AG09319 (cell line): ENCODE measurements at places on chromosomes 11 and 22.

DNA sequence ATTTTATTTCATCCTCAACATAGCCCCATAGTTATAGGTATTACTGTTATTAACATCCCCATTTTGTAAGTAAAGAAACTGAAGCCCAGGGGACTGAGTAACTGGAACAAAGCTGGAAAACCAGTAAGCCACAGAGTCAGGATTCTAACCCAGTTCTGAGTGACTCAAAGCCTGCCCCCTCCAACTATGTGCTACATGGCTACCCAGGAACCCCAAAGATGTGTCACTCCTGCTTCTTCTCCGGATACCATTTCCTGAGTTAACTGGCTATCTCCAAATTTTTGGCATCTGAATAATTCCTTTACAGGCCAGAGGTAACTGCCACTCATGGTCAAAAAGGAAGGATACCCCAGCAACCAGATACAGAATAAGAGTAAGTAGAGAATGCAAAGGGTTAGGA, 43.6 kb downstream of the TENM4 start:
- DNase-seq = no peak

DNA sequence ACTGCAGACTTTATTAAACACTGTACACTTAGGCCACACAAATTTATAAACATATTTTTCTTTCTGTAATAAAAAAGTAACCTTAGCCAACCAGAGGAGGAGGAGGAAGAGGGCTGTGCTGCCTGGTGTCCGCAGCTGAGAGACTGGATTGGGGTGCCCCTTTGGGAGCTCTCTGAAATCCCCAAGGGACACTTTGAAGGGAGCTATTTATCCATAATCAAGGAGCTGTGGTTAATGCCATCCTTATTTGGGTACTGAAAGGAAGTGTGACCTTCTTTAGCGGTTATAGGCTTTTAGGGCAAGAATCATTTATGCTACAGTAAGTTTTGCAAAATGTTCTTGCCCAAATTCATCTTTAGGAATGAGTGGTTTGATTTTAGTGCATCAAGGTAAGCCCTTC, 125.8 kb downstream of the RASSF10 start:
- DNase-seq = no peak

- no peak for DNase-seq
These were observed 551.6 kb downstream of the OPCML start for GRCh38 chr11:132980670-132981069.

GRCh38 chr22:41888627-41889200, 26.2 kb downstream of the SHISA8 start:
- no peak for DNase-seq

- no peak for DNase-seq
These were observed 81.4 kb downstream of the KCNQ1 start for GRCh38 chr11:2525941-2526807.

GRCh38 chr11:76863196-76863777, 2.6 kb downstream of the ACER3 start:
- DNase-seq = no peak

- DNase-seq = no peak
These were observed 17.4 kb downstream of the TTLL8 start for GRCh38 chr22:50040717-50041116.

DNA sequence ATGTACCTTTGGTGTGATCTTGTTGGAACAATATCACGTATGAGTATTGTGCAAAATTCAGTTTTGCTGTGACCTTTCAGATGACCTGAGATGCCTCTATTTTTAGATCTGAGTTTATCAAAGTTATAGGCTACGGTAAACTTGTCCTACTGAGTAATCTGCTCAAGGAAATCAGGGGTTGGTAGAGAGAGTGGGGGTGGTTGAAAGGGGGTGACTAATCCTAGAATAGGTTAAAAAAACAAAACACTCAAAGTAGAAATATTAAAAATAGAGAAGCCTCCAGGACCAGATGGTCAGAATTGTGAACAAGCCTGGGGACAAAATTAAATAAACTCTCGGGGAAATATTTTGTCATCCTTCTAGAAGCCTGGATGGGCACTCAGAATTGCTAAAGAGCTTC, 59.9 kb upstream of the C11orf87 start:
- no peak for DNase-seq

GRCh38 chr22:37887584-37888378, 18.3 kb upstream of the MICALL1 start:
- peak; percentile 70 for DNase-seq

GRCh38 chr22:49934160-49934890, 15.9 kb downstream of the CRELD2 start:
- no peak for DNase-seq

DNA sequence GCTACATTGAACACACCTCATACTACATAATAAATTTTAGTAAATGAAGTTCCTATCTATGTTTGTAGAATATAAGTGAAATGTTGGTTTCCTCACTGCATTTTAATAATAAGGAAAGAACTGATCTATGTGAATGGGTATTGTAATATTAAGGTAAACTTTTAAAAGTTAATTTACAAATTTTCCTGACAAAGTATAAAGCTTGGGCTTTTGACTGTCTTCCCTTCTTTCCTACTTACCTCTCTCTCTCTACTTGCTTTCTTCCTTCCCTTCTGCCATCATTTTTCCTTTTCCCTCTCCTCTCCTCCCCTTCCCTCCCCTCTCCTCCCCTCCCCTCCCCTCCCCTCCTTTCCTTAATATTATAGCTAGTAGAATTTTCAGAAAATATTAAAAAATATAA, 798.2 kb downstream of the CNTN5 start:
- no peak for DNase-seq

GRCh38 chr22:48757581-48757980, 1070.1 kb downstream of the BRD1 start:
- no peak for DNase-seq

- DNase-seq = no peak
These were observed 34.0 kb downstream of the TBCEL start for GRCh38 chr11:121057922-121058321.

DNA sequence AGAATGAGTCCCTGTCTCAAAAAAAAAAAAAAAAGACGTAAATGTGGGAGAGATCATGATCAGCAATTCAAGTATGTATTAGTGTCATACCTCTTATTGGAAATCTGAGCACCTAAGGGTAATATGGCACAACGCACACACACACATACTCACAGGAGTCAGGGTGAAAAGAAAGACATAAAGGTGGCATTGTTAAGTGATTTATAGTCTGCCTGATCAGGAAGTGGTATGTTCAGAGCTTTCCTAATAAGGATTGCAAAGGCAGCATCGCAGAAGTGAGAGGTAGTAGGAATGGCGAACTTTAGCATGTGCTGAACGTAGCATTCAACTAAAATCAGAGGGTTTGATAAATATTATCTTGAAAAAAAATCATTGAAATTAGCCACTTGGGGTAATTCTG, 854.3 kb downstream of the METTL15 start:
- DNase-seq = no peak

- no peak for DNase-seq
These were observed 1369.6 kb upstream of the RAG2 start for GRCh38 chr11:37967635-37968034.

DNA sequence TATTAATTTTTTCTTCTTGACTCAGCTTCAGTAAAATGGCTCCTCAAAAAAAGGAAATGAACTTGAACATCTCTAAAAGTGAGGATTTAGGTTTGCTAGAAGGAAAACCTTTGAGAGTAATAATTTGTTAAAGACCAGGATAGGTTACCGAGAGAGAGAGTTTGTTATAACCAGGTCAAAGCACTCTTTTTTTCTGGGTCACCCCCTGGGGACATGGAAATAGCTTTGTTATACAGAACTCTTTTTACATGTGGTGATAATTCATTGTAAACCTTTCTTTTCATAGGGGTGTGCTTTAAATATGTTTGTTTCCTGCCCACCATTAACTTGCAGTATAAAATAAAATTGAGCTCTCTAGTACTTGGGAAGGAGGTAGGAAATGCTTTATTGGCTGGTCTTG, 47.7 kb downstream of the DNAJC24 start:
- DNase-seq = no peak

GRCh38 chr11:12693094-12693478, 18.9 kb downstream of the TEAD1 start:
- no peak for DNase-seq

- no peak for DNase-seq
These were observed 128.7 kb upstream of the C11orf58 start for GRCh38 chr11:16609769-16610168.

- DNase-seq = no peak
These were observed 24.4 kb upstream of the BIRC3 start for GRCh38 chr11:102292933-102293332.

DNA sequence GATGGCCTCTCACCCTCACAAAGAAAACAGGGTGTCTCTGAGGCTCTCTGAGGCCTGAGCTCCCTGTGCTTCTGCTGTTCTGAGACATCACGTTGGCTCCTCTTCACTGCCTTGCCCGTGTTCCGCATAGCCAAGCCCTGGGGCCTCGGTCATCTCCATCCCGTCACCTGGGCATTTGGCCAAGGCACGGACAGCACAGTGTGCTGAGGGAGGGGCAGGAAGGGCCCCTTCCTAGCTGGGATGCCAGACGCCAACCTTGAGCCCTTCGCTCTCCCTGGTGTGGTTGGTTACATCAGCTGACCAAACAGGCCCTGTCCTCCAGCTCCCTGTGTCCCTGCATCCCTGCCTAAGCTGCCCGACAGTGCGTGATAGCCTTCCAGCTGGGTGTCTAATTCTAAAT, 25.9 kb downstream of the MOV10L1 start:
- DNase-seq = no peak

DNA sequence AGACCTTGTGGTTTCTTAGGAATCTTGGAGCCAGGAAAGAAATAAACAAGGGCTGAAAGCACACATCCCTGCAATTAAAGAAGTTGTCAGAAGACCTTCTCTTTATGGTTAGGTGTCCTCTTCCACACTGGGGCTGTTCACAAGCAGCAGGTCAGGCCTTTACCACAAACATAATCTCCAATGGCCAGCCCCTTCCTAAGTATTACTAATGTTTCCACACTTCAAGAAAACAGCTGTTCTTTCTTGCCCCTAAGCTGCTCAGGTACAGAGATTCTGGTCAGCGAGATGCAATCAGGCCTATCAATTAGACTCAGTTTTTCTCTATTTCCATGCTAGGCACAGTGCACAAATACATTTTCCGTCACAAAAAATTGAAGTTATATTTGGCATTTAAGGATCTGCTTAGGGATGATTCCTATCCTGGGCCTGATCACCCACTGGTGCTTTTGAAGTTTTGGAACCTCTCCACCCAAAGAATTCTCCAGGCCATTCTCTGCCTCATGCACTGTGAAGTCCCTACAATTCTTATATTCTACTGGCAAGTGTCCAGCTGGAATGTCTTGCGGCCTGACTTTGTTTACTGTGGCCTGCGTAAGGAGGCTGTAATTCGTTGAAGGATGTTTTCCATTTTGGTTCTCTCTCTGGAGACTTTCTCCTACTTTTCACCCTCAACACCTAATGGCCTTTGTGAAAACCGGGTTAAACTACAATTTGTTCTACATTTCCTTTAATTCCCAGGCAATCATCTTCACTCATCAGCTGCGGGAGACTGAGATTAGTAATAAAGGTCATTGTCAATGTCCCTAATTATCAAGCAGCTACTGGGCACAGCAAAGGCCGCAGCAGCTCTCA, 5.1 kb downstream of the PRAME start:
- no peak for DNase-seq

GRCh38 chr11:126942146-126942545, 58.4 kb downstream of the KIRREL3 start:
- DNase-seq = no peak

GRCh38 chr11:76047231-76047630, 159.1 kb downstream of the WNT11 start:
- no peak for DNase-seq

DNA sequence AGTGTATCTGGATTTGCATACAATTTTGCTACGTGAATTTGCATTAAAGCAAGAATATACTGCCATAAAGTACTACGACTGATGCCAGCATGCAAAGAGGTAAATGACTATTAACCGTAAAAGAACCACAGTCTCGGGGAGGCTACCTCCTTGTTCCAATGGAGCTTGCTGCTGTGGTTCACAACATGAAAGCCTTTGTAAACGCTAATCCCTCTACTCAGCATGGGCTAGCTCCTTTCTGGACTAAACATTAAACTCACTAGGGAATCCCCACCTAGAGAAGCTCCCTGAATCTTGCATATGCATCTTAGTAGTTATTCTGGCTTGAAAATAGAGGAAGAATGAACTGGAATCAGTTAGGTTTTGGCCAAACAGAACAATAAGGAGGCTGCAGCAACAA, 60.5 kb upstream of the ARHGAP32 start:
- DNase-seq = no peak

DNA sequence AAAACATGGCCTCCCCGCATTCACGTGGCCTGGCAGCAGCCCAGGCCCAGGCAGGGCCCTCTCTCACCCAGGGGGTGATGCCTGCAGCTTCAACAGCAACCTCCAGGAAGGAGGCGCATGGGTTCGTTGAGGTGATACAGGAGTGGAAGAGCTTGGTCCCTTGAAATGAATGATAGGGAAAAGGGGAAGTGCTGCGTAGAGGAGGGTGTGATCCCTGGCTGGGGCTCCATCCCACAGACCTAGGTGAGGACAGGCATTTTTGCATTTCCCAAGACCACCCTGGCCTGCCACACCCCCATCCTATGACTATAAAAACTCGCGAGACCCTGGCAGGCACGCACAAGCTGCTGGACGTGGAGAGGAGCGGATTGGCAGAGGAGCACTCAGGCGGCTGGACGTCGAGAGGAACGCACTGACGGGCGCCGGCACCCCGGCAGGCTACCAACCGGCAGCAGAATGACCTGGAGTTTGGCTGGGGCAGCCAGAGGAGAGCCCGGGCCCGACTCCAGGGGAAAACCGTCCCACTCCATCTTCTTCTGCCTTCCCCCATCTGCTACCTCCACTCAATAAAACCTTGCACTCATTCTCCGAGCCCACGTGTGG, 32.6 kb downstream of the RTN4R start:
- DNase-seq = no peak

DNA sequence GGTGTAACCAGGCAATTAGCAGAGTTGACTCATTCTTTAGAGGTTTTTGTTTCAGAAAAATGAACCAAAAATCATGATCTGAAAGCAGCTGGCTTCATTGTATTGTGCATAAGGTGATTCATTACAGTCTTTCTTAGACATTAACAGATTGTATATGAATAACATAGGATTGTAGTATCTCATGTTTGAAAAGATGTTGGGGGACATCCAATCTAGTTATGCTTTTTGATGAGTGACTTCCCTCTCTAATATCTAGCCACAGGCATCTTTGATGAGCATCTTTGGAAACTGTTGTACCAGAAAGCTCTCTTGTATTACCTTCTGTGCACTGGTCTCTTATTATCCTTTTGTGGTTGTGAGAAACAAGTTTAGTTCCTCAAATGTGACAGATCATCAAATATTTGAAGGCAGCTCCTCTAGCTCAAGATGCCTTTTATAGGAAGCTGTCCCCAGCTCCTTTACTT, 8.3 kb downstream of the GRK3 start:
- no peak for DNase-seq

DNA sequence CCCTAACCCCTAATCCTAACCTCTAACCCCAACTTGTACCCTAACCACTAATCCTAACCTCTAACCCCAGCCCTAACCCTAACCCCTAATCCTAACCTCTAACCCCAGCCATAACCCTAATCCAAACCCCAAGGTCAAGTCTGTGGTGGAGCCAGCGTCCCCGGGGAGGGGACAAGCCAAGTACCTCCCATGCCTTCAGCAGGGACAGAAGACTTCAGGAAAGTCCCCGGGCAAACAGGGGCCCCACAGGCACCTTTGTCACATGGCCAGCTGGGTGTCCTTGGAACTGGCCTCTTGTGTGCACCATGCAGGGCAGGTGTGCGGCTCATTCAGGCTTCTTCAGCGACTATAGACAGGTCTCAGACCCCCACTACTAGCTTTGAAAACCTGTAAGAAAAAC, 555.8 kb downstream of the BRD1 start:
- DNase-seq = no peak
